Panc1 (cell line): ENCODE measurements at places on chromosomes 6 and 20. TPM values are rescaled to one million over a fixed set of nuclear protein-coding genes. Genes with fewer than 3 reads are reported as not detected.

GRCh38 chr6:118101831-118102345, 194.8 kb downstream of the SLC35F1 start:
- no peak for DNase-seq

DNA sequence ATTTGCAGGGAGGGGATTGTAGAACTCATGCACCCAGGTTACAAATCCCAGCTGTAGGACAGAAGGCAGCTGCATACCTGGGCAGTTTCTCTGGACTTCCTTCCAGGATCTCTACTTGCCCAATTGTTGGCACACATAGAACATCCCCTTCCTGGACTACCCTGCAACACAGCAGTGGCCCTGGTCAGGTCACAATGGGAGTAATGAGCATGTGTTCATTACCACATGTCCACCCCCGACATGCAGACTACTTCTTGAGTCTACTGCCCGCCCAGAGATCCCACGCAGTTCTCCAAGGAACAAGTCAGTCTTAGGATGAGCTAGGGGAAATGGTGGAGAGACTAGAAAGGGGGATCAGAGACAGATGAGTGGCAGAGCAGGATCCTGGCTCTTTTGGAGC, 5.1 kb downstream of the PEX6 start:
- DNase-seq = no peak

ELOVL4 gene
- 0.41 TPM for total RNA-seq

PACRG gene
- total RNA-seq = 0.59 TPM
